ENCODE measurements at places on chromosomes 3 and 15. TPM values are rescaled to one million over a fixed set of nuclear protein-coding genes. Genes with fewer than 3 reads are reported as not detected.

- no peak overlapping the region for H3K4me3 ChIP-seq
- no peak for DNase-seq
- H3K27me3 ChIP-seq = no peaks in the 10 kb centered on the region
Measured at GRCh38 chr3:146739203-146739671, 134.1 kb upstream of the PLSCR5 start.

DNA sequence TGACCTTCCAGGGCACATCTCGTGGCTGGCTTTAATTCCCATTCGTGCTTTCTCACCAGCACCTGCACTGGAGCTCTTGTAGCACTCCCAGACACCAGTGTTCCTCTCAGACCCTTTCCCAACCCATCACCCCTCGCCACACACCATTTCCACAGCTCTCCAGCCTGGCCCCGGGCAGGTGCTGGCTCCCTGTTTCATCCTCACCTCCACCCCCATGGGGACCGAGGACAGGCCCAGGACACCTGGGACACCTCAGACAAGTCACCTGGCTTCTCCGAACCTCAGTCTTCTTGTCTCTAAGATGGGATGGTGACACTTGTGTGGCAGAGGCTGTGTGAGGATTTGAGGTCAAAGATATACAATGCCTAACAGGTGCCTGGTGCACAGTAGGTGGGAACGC, 27.4 kb upstream of the GP9 start:
- H3K27me3 ChIP-seq = no peaks in the 10 kb centered on the region
- H3K4me3 ChIP-seq = no peak overlapping the region
- H3K4me1 ChIP-seq = peaks cover 14% of the 10 kb centered on the region

DNA sequence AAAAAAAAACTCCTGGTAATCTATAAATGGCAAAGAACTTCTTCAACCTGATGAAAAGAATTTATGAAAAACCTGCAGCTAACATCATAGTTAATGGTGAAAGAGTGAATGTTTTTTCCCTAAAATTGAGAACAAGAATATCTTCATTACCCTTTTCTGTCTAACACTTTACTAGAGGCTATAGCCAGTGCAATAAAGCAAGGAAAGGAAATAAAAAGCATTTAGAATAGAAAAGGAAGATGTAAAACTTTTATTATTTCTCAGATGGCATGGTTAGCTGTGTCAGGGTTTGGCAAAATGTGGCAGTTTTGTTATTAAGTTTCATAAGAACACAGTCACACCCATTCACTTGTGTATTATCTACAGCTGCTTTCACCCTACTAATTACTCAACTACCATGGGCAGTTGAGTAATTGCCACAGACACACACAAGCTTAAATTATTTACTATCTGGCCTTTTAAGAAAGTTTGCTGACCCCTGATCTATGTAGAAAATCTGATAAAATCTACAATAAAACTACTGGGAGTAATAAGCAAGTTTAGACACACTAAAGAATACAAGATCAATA, 465.1 kb downstream of the MAGI1 start:
- H3K27ac ChIP-seq = no peak overlapping the region
- no peaks in the 10 kb centered on the region for H3K4me1 ChIP-seq
- no peak overlapping the region for H3K4me3 ChIP-seq
- no peaks in the 10 kb centered on the region for H3K27me3 ChIP-seq
- no peak for DNase-seq

- no peaks in the 10 kb centered on the region for H3K4me1 ChIP-seq
- no peak overlapping the region for H3K4me3 ChIP-seq
- H3K27ac ChIP-seq = no peak overlapping the region
- peaks cover 16% of the 10 kb centered on the region for H3K36me3 ChIP-seq
- no peak for DNase-seq
- no peaks in the 10 kb centered on the region for H3K27me3 ChIP-seq
Measured at GRCh38 chr3:17714473-17714872, 28.0 kb downstream of the TBC1D5 start.

- no peak overlapping the region for H3K27ac ChIP-seq
- no peak for DNase-seq
- H3K27me3 ChIP-seq = no peaks in the 10 kb centered on the region
Measured at GRCh38 chr15:91308855-91309254, 208.8 kb downstream of the SV2B start.

DNA sequence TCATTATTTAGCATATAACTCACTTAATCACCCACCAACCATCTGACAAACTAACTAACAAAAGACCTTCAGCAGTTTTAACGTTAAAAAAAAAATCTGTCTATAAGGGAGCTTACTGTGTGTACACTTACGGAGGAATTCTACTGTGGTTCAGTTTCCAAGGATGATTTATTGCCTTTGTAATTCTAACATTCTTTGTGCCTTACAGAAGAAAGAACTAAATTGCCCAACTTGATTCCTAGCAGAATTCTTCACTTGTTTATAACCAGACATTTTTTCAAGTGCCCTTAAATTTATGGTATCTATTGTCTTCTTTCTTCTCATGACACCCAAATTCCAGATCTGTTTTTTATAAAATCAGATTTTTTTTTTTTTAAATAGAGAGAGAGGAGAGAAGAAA, 119.7 kb upstream of the IGSF10 start:
- no peak overlapping the region for H3K27ac ChIP-seq
- no peaks in the 10 kb centered on the region for H3K27me3 ChIP-seq
- no peak overlapping the region for H3K4me3 ChIP-seq

- H3K4me1 ChIP-seq = no peaks in the 10 kb centered on the region
- H3K36me3 ChIP-seq = no peaks in the 10 kb centered on the region
- no peaks in the 10 kb centered on the region for H3K27me3 ChIP-seq
- no peak for DNase-seq
Measured at GRCh38 chr3:174218016-174218415, 641.1 kb upstream of the NAALADL2 start.

GRCh38 chr15:85762039-85762755, 32.5 kb downstream of the KLHL25 start:
- H3K27me3 ChIP-seq = no peaks in the 10 kb centered on the region
- no peak overlapping the region for H3K27ac ChIP-seq
- no peak for DNase-seq

DNA sequence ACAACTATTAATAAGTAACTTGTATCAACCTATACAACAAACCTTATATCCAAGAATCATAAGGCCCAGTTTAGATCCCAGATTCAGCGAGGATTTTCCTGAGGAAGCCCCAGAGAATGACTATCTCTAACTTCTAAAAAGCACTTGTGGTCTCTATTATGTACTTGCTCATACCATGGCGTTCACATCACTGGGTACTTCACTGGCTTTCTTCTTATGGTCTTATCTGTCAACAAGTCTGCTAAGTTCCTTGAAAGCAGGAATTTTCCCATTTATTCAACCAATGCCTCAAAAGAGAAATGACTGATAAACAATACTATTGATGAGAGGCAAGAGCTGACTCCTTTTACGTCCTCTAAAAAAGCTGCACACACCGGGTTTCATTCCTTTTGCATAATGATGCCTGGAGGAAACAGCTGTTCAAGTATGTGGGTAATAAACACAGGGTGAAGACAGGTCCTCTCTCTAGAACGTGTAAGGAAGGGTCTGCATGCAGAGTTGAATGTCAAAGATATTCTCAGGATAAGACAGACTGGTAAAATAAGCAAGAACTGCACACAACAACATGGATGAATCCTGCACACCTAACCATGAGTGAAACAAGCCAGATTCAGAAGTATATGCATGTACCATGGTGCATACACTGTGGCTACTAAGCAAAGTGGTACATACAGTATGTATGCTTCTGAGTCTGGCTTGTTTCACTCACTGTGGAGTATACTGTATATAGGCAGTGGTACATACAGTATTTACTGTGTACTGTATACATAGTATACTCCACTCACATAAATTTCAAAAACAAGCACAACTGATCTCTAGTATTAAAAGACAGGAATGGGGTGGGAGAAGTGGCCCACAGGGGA, 408.7 kb downstream of the SHQ1 start:
- no peak for DNase-seq
- no peak overlapping the region for H3K27ac ChIP-seq
- H3K4me3 ChIP-seq = no peak overlapping the region
- peaks cover 65% of the 10 kb centered on the region for H3K4me1 ChIP-seq

- H3K27ac ChIP-seq = no peak overlapping the region
- no peak overlapping the region for H3K4me3 ChIP-seq
- H3K4me1 ChIP-seq = no peaks in the 10 kb centered on the region
- no peaks in the 10 kb centered on the region for H3K36me3 ChIP-seq
- no peak for DNase-seq
Measured at GRCh38 chr3:151949706-151950105, 76.3 kb downstream of the SUCNR1 start.

The XPC gene
- 87.0 TPM for total RNA-seq

The TM2D3 gene
- total RNA-seq = 47.6 TPM

The ATP10A gene
- total RNA-seq = 62.4 TPM
